ENCODE measurements at places on chromosomes 5 and 9.

DNA sequence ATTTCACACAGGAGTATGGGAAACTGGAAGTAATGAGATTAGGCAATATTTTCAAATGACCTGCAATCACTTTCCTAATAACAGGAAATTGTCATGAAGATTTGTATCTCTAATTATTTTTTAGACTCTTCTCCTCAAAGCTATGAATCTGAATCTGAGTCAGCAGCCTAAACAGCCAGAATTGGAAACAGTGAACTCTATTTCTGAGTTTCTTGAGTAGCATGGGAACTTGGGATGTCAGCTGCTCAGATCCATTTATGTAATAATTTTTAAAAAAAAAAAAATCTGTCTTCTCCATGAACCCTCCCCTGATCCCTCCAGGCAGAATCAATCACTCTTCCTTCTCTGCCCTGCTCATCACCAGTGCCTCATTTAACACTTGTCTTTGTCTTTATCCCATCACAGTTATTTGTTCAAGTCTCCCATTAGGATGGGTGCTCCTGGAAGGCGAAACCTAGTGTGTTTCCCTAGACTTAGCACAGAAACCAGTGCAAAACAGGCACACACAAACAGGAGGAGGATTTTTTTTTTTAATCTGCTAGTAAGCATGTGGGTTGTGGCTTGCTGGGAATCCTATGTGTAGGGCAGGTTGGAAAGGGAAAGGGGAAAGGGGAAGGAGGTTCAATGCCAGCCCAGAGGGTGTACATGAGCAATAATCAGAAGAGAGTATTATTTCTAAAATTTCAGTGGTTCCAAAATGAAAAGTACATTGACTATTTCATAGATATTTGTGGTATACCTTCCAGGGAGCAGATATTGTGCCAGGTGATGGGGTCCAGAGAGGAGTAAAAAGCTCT is 186.8 kb downstream of the TTLL11 start:
- DNase-seq: no peak

DNA sequence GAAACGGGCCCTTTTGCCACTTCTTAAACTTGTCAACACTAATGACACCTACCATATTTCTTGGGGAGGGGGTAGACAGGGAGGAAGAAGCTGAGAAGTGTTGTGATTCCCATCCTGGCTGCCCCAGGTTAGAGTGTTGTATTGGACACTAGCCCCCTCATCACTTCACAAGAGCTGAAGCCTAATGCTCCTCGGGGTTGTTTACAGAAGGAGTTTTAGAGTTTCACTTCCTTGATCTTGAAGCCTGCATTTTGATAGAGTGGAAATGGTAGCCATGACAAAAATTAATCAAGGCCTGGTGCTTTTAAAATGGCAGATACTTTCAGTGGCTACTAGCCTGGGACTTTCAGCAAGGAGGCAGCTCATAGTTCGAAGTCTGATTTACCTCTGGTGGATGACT is 11.0 kb upstream of the FAM120AOS start:
- no peak for DNase-seq

DNA sequence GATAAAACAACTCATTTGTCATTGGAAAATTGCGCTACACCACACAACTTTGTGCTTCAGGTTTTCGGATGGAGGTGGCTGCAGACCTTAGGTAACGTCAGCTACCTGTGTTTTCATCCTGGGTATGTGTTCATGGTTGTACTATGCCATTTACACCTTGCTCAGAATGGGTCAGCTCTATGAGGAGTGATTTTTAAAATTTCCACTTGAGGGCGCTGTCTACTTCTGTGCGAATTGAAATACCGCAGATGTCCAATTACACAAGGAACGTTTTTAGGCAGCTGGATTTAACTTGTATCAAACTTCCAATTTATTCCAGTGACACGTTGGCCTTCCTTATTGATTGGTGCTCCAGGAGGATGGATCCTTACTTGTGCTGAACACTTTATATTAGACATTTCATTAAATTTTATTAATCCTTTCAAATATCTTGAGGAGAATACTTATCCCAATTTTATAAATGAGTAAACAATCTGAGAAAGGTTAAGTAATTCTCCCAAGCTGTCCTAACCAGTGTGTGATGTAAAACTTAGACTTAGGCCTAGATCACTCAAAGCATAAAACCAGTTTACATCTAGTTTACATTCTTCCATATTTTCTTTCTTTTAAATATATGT is 23.4 kb downstream of the DMRTA1 start:
- DNase-seq: no peak

DNA sequence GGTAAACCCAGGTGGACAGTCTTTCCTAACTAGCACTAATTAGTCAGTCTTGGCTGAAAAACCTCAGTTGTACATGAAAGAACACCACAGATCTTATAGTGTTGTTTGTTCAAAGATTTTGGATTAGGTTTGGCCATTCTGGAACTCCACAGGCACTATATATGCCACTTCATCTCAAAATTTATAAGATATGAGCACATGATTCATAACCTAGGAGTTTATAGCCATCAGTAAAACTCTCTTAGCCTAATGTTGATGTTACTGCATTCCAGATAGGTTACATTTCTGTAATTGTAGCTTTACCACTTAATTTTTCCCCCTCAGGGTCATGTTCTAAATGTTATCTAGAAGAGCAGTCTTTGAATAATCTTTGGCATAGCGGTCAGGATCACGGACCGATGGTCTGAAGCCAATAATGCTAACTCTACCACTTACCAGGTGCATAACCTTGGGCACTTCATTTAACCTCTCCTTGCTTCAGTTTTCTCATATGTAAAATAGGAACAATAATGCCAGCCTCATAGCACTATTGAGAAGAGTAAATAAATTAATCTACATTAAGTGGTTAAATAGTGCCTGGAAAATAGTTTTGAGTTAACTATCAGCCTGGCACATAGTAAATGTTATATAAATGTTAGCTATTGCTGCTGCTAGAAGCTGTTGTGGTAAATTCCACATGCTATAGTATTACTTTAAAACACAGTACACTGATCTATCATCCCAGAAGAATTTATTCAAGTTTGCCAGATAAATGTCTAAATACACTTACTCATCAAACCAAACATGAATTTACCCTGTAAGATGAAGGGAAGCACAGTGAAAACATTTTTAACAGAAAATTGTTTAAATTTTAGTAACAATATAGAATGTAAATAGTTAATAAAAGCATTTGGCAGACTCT is 743.9 kb downstream of the NR2F1-AS1 start:
- DNase-seq: no peak

DNA sequence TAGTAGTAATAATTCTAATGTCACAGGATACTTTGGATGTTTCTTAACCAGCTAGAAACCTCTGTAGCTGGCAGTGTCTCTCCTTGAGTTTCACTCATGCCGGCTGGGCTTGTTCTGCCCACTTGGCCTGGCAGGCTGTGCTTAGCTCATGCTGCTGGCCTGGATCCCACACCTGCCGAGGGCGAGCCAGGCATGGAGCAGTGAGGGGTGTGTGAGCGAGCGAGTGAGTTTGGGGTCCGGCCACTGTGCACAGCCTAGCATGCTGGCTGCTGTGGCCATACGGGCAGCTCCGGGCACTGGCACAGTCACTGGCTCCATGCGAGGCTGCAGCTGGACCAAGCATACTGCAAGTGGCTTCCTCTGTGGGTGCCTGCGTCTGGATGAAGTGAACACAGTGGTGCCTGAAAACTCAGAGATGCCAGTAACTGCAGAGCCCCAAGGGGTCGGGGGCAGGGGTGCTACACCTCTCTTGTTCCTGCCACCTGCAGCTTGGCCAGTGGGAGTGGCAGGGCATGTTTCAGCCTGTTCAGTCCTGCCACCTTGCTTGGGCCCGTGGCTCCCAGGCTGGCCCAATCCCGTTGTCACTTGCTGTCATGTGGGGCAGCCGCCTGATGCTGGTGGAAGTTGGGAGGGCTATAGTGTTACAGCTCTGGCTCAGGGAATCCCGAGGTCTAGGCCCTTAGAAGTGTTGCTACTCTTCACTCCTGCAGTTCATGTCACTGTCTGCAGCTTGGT is 9.9 kb downstream of the FSD1L start:
- DNase-seq: no peak

DNA sequence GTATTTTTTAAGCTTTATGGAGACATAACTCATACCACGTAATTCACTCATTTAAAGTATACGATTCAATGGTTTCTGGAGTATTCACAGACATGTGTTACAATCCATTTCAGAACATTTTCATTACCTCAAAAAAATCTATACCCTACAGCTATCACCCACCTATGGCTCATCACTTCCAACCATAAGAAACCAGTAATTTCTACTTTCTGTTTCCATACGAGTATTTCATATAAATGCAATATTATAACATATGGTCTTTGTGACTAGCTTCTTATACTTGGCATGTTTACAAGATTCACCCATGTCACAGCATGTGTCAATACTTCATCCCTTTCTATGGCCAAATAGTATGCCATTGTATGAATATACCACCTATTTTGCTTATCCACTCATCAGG is 18.8 kb downstream of the UBQLN1 start:
- no peak for DNase-seq

GRCh38 chr5:176174345-176175025 is 63.7 kb upstream of the SIMC1 start:
- DNase-seq: no peak

DNA sequence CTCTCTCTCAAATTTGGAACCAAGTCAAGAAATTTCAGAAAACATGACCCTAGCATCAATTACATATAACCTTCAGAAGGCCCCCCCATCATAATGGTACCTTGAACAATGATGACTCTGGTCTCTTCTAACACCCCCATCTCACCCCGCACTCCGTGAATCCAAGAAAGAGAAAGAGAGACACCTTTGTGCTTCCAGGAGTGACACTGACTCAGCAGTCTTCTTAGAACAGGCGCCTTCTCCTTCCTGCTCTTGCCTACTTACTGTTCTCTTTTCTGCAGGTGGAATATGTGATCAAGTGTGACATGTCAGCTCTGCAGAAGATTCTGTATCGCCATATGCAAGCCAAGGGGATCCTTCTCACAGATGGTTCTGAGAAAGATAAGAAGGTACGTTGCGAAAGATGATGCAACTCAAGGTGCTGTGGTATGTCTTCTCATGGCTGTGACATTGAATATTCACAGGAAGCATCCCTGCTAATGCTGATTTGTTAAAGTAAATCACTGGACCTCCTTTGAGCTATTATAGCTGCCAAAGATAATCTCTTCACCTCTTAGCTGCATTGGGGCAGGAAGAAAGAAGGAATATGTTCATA is 81.3 kb downstream of the SMARCA2 start:
- no peak for DNase-seq

DNA sequence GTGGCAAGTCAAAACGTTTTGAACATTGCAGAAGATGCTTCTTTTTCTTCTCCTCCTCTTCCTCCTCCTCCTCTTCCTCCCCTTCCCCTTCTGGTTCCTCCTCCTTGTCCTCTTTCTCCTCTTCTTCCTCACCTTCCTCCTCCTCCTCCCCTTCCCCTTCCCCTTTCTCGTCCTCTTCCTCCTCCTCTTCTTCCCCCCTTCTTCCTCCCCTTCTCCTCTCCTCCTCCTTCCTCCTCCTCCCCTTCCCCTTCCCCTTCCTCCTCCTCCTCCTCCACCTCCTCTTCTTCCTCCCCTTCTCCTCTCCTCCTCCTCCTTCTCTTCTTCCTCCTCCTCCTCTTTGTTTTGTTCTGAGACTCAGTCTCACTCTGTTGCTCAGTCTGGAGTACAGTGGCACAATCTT is 167.0 kb upstream of the SV2C start:
- no peak for DNase-seq

GRCh38 chr5:128436749-128437188 is 101.3 kb downstream of the FBN2 start:
- DNase-seq: no peak

- no peak for DNase-seq
Observed at GRCh38 chr5:119651486-119651885, 22.1 kb downstream of the FAM170A start.

DNA sequence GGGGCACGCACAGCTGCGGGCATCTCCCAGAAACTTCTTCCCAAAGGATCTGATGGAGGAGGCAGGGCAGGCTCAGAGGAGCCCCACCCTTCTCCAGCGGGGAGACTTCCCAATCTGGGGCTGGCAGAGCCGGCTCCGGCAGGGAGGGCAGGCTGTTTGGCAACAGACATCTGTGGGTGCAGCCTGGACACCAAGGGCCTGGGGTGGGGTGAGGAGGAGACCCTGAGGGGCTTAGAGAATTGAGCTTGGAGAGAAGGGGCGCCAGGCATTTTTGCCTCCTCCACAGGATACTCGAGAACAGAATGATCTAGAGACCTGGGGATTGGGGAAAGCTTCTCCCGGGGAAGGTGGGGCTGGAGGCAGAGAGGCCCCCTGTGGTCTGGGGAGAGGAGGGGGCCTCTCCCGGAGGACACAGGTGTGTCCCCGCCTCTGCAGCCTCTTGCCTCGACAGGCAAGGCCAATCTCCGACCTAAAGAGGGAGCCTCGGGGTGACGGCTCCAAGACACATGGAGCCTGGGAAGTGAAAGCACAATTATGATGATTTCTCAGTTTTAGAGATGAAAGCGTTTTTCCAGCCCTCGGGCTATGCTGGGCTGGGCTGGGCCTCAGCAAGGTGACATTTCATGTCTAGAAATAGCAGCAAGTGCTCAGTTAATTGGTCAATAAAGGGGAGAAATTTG is 8.4 kb downstream of the LHX3 start:
- DNase-seq: no peak

DNA sequence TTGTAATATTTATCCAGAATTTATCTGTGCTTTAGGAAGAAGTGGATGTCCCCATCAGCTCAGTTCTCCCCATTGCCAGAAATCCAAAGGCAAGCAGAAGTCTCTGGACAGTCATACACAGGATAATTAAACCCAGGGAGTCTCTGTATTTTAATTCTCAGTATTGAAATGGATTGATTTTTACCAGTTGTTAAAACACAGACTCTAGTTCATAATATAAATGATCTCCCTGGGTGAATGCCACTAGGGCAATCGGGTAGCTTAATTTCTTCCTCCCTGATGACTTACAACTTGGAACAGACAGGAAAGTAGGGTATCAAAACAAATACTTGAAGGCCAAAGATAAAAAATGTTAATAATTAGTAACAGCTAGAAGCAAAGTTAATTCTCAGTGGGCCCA is 66.5 kb upstream of the DAP start:
- no peak for DNase-seq

- DNase-seq: no peak
Observed at GRCh38 chr5:151820903-151821302, 49.1 kb downstream of the G3BP1 start.

- DNase-seq: no peak
Observed at GRCh38 chr9:33506626-33507370, 17.3 kb upstream of the ANKRD18B start.

DNA sequence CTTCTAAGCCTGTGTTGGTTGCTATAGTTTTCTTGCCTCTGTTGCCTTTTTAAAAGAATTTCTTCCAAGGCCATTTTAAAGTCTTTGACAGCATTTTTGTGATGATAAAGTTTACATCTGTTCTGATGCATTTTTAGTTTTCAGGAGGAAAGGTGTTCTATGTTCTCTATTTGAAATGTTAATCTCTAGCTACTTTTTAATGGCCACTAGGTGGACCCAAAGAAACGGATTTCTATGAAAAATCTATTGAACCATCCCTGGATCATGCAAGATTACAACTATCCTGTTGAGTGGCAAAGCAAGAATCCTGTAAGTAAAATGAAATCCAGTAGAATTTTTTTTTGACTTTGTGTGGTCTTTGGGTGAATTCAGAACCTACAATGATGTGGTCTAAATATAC is 60.2 kb downstream of the MELK start:
- no peak for DNase-seq

GRCh38 chr5:10582512-10582897 is 18.6 kb downstream of the ANKRD33B start:
- no peak for DNase-seq

- DNase-seq: no peak
Observed at GRCh38 chr5:53392073-53392472, 88.4 kb upstream of the FST start.

Data from suprapubic skin (tissue), 4 donors.